Suppressor macrophage treated with lipopolysaccharide for 4 hours (primary cell): ENCODE measurements at places on chromosomes 13 and 19.
A peak's percentile ranks its signal among the peaks of the same experiment; 100 is the strongest.

GRCh38 chr13:27176470-27177410, 5.1 kb upstream of the USP12 start:
- peak; percentile 60 for DNase-seq

GRCh38 chr19:4367781-4368127, 24.4 kb downstream of the MPND start:
- peak; percentile 25 for DNase-seq

DNA sequence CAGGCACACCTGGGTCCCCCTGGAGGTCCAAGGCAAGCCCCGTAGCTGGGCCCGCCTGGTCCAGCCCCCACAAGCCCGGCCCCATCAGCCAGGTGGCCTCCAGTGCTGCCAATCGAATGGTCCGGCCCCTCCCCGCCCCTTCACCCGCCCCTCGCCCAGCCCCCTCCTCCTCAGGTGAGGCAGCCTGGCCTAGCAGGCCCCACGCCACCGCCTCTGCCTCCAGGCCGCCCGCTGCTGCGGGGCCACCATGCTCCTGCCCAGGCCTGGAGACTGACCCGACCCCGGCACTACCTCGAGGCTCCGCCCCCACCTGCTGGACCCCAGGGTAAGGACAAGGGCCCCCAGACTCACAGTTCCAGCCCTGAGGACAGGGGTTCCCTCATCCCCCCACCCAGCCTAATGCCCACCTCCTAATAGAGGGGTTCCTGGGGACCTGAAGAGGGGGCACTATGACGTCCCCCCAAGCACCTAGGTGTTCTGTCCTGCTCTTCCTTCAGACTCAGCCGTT, at the start of gene HPN:
Gene HPN, plus strand, starts transcription at position 174 of the 508 bp plus-strand sequence. CDS start 786 bp downstream, outside the sequence.
- DNase-seq: no peak

- no peak for DNase-seq
Measured at GRCh38 chr19:10069046-10069445, 17.1 kb upstream of the SHFL start.

DNA sequence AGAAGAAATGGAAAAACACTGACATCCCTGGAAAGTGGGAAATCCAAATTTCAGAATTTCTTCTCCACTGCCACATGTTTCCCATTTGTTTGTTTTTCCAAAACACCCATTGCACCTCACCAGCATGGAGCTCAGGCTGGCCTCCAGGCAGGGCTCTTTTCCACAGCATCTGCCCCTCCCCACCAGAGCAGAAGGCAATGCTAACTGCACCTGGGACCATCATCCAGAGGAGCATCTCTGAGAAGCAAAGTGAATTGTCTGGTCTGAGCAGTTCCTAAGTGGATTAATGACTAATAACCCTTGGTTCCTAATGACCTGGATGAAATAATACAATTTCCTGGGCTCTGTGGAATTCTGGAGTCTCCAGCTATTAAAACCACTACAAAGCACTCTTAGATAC, 8.8 kb upstream of the CYSLTR2 start:
- no peak for DNase-seq

DNA sequence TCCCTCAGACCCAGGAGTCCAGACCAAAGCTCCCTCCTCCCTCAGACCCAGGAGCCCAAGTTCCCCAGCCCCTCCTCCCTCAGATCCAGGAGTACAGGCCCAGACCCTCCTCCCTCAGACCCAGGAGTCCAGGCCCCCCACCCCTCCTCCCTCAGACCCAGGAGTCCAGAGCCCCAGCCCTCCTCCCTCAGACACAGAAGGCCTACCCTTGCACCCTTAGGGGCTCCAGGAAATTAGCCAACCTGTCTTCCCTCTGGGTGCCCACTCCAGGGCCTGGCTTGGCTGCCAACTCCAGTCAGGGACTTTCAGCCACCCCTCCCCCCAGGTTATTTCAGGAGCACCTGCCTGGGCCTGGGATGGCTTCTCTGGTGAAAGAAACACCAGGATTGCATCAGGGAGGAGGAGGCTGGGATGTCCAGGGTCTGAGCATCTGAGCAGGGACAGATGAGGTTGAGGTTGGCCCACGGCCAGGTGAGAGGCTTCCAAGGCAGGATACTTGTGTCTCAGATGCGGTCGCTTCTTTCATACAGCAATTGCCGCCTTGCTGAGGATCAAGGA, at the start of gene FGF21:
Gene FGF21, plus strand, starts transcription at position 441 of the 558 bp plus-strand sequence. CDS start 713 bp downstream, outside the sequence.
- no peak for DNase-seq

DNA sequence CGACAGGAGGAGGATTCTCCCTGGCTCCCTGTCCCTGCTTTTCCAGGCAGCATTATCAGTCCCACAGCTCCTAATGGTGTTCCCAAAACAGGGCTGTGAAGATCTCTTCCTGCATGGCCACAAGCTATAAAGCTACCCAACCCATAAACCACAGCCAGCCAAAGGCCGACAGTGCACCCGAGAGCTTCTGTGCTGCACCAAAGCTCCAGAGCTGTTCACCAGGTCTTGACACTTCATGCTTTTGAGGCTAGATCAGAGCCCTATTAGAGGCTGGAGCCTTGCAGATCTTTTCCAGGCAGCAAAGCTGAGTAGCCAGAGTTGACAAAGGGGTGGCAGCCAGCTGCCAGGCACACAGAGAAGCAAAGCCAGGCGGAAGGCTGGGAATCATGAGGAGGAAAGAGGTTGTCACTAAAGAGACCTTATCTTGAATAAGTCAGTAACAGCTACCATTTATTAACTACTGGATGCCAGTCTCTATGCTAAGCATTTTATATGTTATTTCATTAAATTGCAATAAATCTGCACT, 180.4 kb downstream of the KATNAL1 start:
- DNase-seq: no peak
